H1 (cell line): ENCODE measurements at places on chromosomes 2 and 18.

DNA sequence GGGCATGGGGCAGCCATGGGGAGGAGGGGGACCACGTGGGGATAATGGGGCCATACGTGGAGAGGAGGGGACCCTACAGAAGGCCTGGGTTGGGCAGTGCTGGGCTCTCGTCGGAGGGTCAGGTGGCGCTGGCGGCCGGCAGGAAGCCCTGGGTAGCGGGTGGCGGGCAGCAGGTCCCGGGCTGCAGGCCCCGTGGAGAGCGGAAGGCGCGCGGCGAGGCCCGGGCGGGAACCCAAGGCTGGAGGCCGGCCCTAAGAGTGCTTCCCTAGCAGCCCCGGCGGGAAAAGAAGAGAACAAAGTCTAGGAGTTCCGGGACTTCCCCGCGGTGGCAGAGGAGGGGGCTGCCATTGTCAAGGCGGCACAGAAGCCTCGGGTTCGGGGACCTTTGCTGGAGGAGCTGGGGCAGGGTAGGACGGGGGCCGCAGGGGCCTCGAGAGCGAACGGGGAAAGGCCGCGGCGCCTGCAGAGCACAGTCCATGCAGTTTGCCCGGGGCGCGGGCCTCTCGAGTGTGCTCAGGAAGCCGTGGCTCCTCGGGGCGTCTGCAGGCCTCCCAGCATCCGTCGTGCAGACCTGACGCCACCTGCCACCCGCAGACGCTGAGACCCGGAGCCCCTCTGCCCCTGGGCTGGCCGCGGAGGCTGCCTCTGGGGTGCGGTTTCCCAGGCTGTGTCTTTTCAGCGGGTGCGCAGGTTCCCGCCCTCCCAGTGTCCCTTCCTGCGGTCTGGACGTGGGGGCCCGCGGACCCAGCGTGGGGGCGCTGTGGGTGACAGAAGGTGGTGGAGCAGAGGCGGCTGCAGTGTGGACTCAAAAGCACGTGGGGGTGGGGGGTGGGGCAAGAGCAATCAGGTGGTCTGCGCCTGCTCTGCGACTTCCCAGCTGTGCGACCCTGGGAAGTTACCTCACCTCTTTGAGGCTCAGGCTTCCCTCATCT is 19.4 kb upstream of the NCL start:
- H3K36me3 ChIP-seq, result no peaks in the 10 kb centered on the region
- DNase-seq, result no peak
- H3K4me3 ChIP-seq, result no peak overlapping the region
- H3K27me3 ChIP-seq, result no peaks in the 10 kb centered on the region
- H3K27ac ChIP-seq, result no peak overlapping the region

- no peak overlapping the region for H3K4me3 ChIP-seq
- H3K36me3 ChIP-seq, result no peaks in the 10 kb centered on the region
- no peaks in the 10 kb centered on the region for H3K27me3 ChIP-seq
These were observed 2.6 kb upstream of the PRLH start for GRCh38 chr2:237563816-237564215.

DNA sequence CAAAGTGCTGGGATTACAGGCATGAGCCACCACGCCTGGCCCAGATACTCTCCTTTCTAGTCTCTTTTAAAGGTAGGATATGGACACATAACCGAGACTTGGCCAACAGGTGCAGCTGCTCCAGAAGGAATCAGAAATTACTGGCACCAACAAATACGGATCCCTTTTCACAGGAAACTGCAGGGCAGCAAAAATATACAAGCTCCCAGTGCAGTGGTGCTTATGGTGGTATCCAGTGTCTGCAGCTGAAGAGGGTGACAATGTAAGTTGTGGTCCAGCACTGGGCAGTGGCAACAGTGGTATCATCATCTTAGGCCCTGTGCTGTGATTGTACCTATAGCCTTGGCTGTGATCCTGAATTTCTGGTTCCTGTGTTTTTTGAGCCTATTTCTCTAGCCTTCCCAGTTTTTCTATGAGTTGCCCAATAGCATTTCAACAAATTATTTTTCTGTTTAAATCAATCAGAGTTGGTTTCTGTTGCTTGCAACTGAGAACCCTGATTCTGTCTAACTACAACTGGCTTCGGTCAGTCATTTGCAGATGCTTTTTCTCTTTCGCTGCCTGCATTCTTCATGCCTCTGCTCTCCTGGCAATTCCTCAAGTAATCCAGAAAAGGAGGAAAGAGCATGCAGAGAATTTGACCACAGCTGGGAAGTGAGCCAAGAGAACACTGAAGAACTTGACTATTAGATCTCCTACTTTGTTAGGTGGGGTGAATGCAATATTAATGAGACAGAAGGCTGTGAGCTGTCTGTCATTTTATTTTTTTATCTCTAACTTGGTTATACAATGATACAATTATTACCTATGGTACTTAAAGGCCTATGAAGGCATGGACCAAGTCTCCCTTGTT is 30.8 kb upstream of the EML4 start:
- no peak for DNase-seq
- no peaks in the 10 kb centered on the region for H3K36me3 ChIP-seq
- no peak overlapping the region for H3K27ac ChIP-seq
- H3K4me3 ChIP-seq, result no peak overlapping the region
- H3K4me1 ChIP-seq, result no peaks in the 10 kb centered on the region

GRCh38 chr2:173922760-173923159 is 42.4 kb downstream of the SP3 start:
- no peak overlapping the region for H3K27ac ChIP-seq
- no peaks in the 10 kb centered on the region for H3K4me1 ChIP-seq
- H3K36me3 ChIP-seq, result peaks cover 4% of the 10 kb centered on the region; the same call in 1 of the 2 replicates
- DNase-seq, result no peak
- H3K4me3 ChIP-seq, result no peak overlapping the region

- no peaks in the 10 kb centered on the region for H3K36me3 ChIP-seq
- no peak overlapping the region for H3K4me3 ChIP-seq
- no peak overlapping the region for H3K27ac ChIP-seq
These were observed 26.1 kb upstream of the AAK1 start for GRCh38 chr2:69669666-69670065.

- no peaks in the 10 kb centered on the region for H3K27me3 ChIP-seq
- H3K36me3 ChIP-seq, result no peaks in the 10 kb centered on the region
- H3K4me3 ChIP-seq, result no peak overlapping the region
- DNase-seq, result no peak
- H3K4me1 ChIP-seq, result no peaks in the 10 kb centered on the region
- H3K27ac ChIP-seq, result no peak overlapping the region
These were observed 735.5 kb downstream of the CBLN2 start for GRCh38 chr18:71808616-71809015.

DNA sequence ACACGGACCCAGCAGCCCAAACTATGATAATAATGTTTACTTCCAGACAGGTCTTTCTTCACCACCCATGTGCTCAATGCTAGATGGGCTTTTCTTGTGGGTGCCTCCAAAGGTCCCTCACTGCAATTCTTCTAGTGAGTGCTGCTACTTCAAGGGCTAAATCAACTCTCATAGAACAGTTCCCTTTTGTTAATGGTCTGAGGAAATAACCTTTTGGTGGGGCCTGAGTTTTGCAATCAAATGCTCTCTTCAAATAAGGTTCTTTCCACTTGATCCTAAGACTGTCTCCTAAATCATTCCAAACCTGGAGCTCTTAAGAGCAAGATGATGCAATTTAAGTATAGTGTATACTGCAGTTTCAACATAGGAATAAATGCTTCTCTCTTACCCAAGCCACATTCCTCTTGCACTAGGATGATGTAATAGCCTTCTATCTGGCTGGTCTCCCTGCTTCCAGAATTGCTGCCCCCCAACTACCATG is 6.0 kb downstream of the NEMP2 start:
- no peaks in the 10 kb centered on the region for H3K27me3 ChIP-seq
- no peaks in the 10 kb centered on the region for H3K36me3 ChIP-seq
- peaks cover 2% of the 10 kb centered on the region; the same call in 1 of the 2 replicates for H3K4me1 ChIP-seq
- H3K27ac ChIP-seq, result no peak overlapping the region
- DNase-seq, result no peak
- H3K4me3 ChIP-seq, result no peak overlapping the region

GRCh38 chr2:129262934-129263333 is 716.5 kb upstream of the RAB6C start:
- no peak for DNase-seq
- no peak overlapping the region for H3K4me3 ChIP-seq
- no peaks in the 10 kb centered on the region for H3K27me3 ChIP-seq
- no peaks in the 10 kb centered on the region for H3K36me3 ChIP-seq

GRCh38 chr2:216394881-216395280 is 17.4 kb upstream of the SMARCAL1 start:
- H3K4me1 ChIP-seq, result no peaks in the 10 kb centered on the region
- H3K27me3 ChIP-seq, result no peaks in the 10 kb centered on the region
- no peak overlapping the region for H3K4me3 ChIP-seq
- H3K36me3 ChIP-seq, result no peaks in the 10 kb centered on the region
- no peak for DNase-seq

- no peak overlapping the region for H3K4me3 ChIP-seq
- no peaks in the 10 kb centered on the region for H3K27me3 ChIP-seq
- no peaks in the 10 kb centered on the region for H3K4me1 ChIP-seq
- H3K36me3 ChIP-seq, result no peaks in the 10 kb centered on the region
- DNase-seq, result no peak
These were observed 445.6 kb upstream of the CELF4 start for GRCh38 chr18:38010971-38011857.

DNA sequence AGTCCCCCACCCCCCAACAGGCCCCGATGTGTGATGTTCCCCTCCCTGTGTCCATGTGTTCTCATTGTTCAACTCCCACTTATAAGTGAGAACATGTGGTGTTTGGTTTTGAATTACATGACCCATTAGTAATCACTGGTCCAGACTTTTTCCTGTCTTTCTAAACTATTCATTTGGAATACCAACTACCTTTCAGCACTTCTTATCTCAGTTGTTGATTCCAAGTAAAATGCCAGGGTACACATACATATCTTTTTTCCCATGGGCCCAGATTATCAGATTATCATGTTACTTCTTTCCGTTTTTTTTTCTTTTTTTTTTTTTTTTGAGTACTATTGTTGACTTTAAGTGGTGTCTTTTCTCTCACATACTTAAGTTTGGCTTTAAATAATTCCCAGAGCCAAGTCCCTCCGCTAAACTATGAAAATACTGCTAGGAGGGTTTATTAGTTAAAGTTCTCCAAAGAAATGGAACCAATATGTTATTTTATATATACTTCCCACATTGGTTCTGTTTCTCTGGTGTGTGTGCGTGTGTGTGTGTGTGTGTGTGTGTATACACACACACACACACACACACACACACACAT is 389.3 kb downstream of the IRS1 start:
- H3K4me3 ChIP-seq, result no peak overlapping the region
- no peaks in the 10 kb centered on the region for H3K4me1 ChIP-seq
- H3K27me3 ChIP-seq, result no peaks in the 10 kb centered on the region
- H3K27ac ChIP-seq, result no peak overlapping the region
- no peak for DNase-seq

GRCh38 chr18:74897971-74898657 is 300.4 kb downstream of the ZNF407 start:
- H3K4me3 ChIP-seq, result no peak overlapping the region
- H3K27me3 ChIP-seq, result no peaks in the 10 kb centered on the region
- peaks cover 3% of the 10 kb centered on the region; the same call in 1 of the 2 replicates for H3K4me1 ChIP-seq
- H3K36me3 ChIP-seq, result no peaks in the 10 kb centered on the region
- no peak overlapping the region for H3K27ac ChIP-seq

DNA sequence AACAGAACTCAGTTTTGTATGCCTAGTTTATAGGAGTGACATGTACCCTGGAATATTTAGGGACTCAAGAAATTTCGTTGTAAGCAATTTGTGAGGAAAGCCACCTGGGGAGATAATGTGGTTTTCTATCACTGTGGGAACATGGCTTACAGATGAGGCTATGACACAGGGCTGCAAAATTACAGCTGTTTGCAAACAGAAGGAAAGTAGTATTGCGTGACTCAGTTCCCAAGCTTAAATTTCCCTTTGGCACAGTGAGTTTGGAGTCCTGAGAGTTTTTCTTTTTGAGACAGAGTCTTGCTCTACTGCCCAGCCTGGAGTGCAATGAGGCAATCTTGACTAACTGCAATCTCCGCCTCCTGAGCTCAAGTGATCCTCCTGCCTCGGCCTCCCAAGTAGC is 149.8 kb downstream of the MYO5B start:
- no peak overlapping the region for H3K4me3 ChIP-seq
- no peaks in the 10 kb centered on the region for H3K27me3 ChIP-seq
- DNase-seq, result no peak
- H3K4me1 ChIP-seq, result no peaks in the 10 kb centered on the region; the same call in 1 of the 2 replicates
- H3K36me3 ChIP-seq, result no peaks in the 10 kb centered on the region

GRCh38 chr18:58303363-58303762 is 259.3 kb downstream of the NEDD4L start:
- no peak overlapping the region for H3K4me3 ChIP-seq
- no peaks in the 10 kb centered on the region for H3K4me1 ChIP-seq
- H3K27me3 ChIP-seq, result no peaks in the 10 kb centered on the region
- no peak overlapping the region for H3K27ac ChIP-seq
- peaks cover 4% of the 10 kb centered on the region; the same call in 1 of the 2 replicates for H3K36me3 ChIP-seq

- no peaks in the 10 kb centered on the region for H3K36me3 ChIP-seq
- no peak overlapping the region for H3K4me3 ChIP-seq
- no peaks in the 10 kb centered on the region for H3K27me3 ChIP-seq
These were observed 56.2 kb downstream of the PDK1 start for GRCh38 chr2:172612051-172612450.

DNA sequence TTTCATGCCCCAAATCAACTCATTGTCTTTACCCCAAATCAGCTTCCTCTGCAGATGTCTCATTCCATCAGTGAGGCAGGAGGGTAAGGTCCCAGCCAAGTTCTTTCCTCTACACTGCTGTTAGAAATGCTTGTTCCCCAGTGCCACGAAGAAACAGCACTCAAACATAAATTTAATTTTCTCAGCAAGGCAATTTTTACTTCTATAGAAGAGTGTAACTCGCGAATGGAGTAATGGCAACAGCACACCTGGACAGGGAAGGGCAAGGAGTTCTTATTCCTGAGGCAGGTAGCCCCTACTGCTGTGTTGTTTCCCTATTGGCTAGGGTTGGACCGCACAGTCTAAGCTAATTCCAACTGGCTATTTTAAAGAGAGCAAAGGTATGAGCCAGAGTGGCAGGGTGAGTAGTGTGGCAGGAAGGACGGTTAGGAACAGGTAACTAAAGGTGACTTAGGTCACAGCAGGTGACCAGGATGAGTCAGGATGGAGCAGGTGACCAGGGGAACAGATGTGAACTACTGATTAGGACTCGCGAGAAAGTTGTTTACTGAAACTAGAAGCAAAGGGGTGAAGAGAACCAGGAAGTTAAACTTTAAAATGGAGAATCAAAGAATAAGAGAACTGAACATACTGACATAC is 12.0 kb upstream of the CEP68 start:
- H3K4me1 ChIP-seq, result peaks cover 7% of the 10 kb centered on the region
- DNase-seq, result no peak
- no peaks in the 10 kb centered on the region for H3K27me3 ChIP-seq
- no peak overlapping the region for H3K27ac ChIP-seq

GRCh38 chr18:56662902-56663301 is 11.7 kb downstream of the WDR7 start:
- no peak for DNase-seq
- no peaks in the 10 kb centered on the region for H3K36me3 ChIP-seq
- H3K27me3 ChIP-seq, result no peaks in the 10 kb centered on the region
- H3K27ac ChIP-seq, result no peak overlapping the region
